ENCODE measurements at places on chromosomes 7 and 10.

DNA sequence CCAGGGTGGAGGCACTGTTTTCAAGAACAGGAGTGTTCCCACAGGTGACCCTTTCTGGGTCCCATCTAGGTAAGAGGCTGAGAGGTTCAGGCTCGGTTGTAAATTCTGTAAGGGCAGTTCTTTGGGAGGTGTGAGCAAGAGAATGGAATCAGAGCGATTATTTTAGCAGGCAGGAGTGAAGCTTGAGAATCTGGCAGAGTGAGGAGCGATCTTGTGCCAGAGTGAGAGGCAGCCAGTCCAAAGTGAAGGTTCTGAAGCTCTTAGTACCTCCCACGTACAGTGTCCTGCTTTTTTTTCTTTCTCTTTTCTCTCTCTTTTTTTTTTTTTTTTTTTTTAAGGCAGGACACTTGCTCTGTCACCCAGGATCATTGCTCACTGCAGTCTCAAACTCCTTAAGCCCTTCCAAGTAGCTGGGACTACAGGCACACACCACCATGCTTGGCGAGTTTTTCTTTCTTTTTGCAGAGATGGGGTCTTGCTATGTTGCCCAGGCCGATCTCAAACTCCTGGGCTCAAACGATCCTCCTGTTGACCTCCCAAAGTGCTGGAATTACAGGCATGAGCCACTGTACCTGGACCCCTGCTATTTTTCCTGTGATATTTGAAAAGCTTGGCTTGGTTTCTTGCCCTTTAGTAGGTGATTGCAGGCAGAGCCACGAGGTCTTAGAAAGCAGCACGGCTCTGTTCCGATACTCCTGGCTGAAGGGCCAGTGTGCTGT is 10.9 kb downstream of the POR start:
- no peak for DNase-seq

- no peak for DNase-seq
Observed at GRCh38 chr7:51606601-51607154, 290.1 kb upstream of the COBL start.

DNA sequence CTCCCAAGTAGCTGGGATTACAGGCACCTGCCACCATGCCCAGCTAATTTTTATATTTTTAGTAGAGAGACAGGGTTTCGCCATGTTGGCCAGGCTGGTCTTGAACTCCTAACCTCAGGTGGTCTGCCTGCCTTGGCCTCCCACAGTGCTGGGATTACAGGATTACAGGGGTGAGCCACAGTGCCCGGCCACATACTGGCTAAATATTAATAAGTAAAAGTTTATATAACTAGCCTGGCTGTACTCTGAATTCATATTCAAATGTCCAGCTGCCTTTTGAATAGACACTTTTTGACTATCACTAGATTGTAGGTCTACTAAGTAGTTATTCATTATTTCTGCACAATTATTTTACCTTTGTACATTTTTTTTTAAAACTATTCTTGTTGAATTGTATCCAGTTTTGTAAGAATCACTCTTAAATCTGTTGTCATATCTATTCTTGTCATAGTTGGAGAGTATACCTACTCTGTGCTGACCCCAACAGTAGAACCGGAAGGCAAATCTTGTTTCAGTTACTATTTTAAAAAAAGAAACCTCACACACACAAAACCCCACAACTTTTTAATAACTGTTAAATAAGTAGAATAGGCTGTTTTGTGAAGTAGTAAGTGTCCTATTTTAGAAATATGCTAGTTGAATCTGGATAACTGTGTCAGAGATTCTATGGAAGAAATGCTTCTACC is 29.6 kb downstream of the MINPP1 start:
- DNase-seq, result no peak

DNA sequence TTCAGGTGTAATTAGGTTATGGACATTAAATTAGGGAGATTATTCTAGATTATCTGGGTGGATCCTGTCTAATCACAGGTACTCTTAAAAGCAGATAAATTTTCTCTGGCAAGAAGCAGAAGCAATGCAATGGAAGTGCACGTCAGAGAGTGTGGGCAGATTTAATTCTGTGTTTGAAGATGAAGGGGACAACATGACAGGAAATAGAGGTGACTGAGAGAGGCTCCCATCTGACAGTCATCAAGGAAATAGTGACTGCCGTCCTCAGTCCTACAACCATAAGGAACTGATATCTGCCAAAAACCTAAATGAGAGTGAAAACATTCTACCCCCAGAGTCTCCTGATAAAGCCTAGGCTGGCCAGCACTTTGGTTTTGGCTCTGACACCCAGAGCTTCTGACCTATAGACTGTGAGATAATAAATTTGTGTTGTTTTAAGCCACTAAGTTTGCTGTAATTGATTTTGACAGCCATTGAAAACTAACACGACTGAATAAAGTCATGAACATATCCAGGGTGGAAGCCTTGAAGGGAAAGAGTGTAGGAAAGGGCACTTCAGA is 30.5 kb upstream of the DDX50 start:
- no peak for DNase-seq

GRCh38 chr10:114363745-114364454 is 40.4 kb downstream of the AFAP1L2 start:
- DNase-seq, result no peak

DNA sequence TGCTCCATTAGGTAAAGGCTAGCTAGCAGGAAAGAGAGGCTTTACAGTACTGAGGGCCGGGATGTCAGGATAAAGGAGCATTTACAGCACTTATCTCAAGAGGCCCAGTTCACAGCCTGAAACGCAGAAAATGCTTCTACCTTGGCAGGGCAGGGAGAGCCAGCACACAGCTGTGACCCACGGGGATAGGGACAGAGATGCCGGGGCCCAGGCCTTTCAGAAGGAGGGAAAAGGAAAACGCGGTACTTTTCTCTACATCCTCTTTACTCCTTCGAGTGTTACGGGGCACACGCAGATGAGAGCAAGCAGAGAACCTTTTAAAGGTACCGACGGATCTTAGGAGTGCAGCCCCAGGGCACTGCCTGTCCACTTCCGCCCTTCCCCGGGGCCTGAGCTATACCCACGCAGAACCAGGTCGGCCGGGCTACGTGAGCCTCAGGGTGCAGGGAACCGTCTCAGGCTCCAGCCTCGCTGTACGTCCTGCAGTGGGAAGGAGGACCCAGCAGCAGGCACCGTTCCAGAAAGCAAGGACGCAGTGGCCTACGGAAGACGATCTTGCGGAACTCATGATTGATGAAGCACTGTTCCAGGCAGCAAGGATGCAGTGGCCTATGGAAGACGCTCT is 232.3 kb downstream of the ELFN1 start:
- no peak for DNase-seq

GRCh38 chr10:84179059-84179710 is 5.6 kb downstream of the GPR15LG start:
- DNase-seq, result peak; percentile 92

- no peak for DNase-seq
Observed at GRCh38 chr7:121521711-121522400, 125.7 kb upstream of the FAM3C start.

DNA sequence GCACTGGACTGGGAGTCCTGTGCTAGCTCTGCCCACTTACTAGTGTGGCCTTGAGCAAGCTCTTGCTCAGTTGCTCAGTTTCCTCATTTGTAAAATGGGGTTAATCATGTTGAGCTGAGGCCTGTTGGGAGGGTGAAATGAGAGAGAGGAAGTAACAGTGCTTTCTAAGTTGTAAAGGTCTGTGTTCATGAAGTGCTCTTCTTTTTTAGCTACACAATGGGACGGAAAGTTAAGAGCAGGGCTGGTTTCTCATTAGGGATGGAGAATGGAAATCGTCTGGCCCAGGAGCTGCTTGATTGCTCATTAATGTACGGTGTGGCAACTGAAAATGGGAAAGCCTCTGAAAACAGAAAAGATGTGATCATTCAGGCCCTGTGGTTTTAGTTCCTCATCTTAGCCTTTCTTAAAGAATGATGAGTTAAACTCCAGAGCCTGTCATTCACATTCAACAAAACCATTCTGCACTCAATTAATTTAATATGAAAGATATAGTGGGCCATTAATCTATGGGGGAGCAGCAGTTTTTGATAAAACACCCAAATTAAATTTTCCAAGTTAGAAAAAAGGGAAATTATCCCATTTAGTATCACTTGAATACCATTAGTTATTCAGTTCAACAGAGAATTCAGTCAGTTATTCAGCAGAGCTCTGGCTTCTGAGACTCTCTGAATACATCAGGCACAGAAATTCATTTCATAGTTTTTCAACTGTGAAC is 60.5 kb downstream of the SH2D4B start:
- DNase-seq, result no peak

DNA sequence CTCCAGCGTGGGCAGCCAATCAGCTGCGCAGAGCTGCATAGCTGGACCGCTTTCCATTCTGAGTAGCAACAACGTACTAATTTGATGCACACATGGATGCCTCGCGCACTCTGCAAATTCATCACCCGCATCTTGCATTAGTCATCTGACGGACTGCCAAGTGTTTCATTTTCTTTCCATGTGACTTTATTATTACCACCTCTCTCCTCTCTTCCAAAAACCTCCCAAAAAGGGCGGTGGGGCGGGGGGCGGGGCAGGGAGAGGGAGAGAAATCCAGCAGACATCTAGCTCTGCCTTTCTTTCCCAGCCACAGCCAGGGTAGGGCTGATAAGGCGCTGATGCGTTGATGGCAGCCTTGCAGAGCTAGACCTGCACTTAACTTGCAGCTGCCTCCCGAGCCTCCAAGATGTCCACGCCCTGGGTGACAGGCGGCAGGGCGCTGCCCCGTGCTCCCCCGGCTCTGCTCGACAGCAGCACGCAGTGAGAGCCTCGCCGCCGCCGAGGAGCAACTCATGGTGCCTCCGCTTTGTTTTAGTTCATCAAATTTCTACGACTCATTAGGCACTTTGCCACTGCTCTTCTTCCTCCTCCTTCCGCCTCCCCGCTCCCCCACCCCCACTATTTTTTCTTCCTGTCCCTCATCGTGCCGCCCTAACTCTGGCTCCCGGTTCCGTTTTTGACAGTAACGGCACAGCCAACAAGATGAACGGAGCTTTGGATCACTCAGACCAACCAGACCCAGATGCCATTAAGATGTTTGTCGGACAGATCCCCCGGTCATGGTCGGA is 147.3 kb downstream of the CELF2 start:
- DNase-seq, result no peak

GRCh38 chr10:126839094-126839761 is 66.0 kb upstream of the DOCK1 start:
- no peak for DNase-seq

DNA sequence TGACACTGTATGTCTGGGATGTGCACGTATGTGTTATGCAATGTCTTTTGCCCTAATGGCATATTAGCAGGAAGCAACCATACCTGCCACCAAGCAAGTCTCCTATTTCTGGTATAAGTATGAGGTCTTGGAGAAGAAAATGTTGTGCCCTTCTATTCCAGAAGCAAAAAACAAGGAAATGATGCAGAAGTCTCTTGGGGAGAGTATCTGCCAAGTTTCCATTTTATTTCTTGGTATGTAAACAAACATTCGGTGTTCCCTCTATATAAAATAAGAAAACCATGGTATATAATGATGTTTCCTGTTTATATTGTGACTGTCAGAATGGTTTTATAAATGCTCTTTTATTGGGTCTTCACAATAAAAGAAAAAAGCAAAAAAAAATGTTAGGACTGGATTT is 19.3 kb upstream of the MYO3A start:
- DNase-seq, result no peak

DNA sequence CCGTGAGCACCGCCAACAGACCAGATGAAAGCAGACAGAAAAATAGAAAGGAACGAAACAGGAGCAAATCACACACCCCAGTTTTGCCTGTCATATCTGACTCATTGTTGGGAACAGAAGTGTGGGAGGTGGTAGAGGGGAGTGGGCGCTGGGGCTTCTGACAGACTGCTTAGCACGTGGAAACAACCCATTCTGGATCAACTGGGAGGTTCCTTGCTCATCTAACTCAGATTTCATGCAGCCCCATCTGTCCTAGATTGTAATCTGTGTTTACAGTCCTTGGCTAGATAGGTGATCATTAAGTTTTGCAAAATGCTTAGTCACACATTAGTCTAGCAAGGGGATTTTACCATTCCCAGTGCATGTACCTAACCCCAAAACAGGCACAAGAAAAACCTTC is 154.1 kb downstream of the NRP1 start:
- no peak for DNase-seq

DNA sequence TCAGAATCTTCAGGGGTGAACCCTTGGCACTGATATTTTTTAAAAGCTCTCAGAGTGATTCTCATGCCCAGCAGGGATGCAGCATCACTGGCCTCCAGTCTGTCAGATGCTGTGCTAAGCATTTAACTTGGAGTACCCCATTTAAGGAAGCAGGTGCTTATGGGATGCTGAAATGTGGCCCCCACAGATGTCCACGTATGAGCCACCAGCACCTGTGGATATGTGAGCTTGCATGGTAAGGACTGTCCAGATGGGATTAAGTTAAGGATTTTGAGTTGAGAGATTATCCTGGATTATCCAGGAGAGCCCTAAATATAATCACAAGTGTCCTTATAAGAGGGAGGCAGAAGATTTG is 17.7 kb downstream of the CHST3 start:
- DNase-seq, result no peak

DNA sequence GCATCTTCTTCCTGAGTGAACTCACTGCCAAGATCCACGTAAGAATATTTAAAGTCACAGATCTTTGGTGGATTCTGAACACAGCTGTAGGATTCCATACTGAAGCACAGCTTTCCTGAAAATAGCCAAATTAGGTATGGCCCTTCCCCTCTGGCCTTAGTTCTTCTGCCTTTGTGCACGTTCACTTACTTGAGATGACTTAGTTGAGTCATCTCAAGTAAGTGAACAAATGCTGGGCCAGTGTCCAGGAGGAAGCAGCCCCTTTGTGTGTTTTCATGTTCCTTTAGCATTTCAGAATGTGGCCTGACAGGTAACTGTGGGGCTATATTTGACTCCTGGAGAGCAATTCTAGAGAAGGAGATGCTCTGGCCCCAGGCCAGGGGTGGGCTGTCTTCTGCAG is 51.5 kb downstream of the CCNY start:
- DNase-seq, result no peak

DNA sequence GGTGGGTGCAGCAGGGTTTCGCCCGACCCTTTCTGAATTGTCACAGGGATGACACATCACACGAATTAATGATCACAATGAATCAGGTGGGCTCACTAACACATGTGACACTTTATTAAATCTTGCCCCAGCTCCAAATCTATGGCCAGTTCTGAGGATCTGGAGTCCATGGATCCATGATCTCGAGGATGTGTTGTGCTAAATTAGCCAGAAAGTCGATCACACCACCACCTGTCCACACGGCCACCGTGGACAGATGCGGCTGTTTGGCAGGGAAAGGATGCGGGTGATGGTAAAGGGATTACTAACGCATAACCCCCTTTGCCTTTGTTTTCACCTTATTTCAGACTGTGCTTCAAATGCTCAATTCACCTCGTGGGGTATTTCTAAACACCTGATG is 96.4 kb downstream of the COBL start:
- DNase-seq, result no peak

GRCh38 chr10:100043796-100044195 is 34.0 kb upstream of the DNMBP start:
- DNase-seq, result no peak

DNA sequence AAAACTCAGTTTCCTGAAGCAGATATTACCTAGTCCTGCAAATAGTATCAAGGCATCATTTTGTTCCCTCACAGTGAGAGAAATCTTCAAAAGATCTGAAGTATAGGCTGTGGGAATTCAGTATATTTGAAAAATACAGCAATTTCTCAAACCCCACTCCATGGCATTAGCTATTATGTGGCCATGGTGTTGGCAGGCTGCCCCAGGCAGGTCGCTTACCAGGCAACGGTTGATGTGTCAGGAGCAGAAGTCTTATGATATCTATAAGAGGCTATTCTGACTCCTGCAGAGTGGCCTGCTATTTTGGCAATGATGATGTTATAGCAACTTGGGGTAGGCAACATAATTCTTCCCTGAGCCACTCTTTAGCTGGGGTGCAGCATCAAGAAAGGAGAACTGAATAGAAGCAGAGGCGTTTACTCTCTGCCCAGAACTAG is 187.9 kb downstream of the PLXDC2 start:
- no peak for DNase-seq

GRCh38 chr10:43249151-43249961 is 17.5 kb downstream of the RASGEF1A start:
- DNase-seq, result no peak
